ENCODE measurements at places on chromosomes 11 and 22. TPM values are rescaled to one million over a fixed set of nuclear protein-coding genes. Genes with fewer than 3 reads are reported as not detected.

The CEP164 gene
- 12.8 TPM for total RNA-seq

The FADD gene
- total RNA-seq, result 101 TPM

The ZNF214 gene
- 1.6 TPM for total RNA-seq

The WT1 gene
- total RNA-seq, result 0.10 TPM

The CDC42EP1 gene
- total RNA-seq, result 13.3 TPM

The TRPM5 gene
- total RNA-seq, result not detected

The CABP4 gene
- not detected for total RNA-seq

The FAM89B gene
- 8.6 TPM for total RNA-seq

The LDLRAD3 gene
- 12.9 TPM for total RNA-seq

The PRR14L gene
- total RNA-seq, result 24.7 TPM

Data from H7 (cell line).